HCT116 (cell line): ENCODE measurements at places on chromosomes 3 and 15. TPM values are rescaled to one million over a fixed set of nuclear protein-coding genes. Genes with fewer than 3 reads are reported as not detected.

GRCh38 chr3:20773320-20773984 is 587.4 kb upstream of the SGO1 start:
- no peak for DNase-seq
- no peaks in the 10 kb centered on the region for H3K36me3 ChIP-seq
- no peaks in the 10 kb centered on the region for H3K4me1 ChIP-seq
- no peak overlapping the region for H3K27ac ChIP-seq
- H3K27me3 ChIP-seq, result no peaks in the 10 kb centered on the region
- no peak overlapping the region for H3K4me3 ChIP-seq

DNA sequence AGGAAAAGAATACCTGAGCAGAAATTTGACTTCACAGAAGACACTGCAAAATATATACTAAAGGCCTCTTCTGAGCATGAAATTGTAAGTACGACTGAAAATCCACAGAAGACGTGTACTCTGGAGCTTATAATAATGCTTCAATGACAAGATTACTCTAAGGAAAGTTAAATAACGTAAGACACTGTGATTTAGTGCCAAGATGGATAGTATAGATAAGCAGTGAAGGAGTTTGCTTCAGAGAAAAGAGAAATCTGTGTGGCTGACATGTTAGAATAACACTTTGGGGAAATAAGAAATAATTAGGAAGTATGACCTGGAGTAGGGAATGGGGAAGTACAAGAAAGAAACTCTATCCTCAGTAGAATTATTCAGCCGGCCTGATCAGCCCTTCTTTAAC is 28.9 kb downstream of the ALDH1A2 start:
- DNase-seq, result no peak
- H3K27ac ChIP-seq, result no peak overlapping the region
- H3K4me3 ChIP-seq, result no peak overlapping the region
- no peaks in the 10 kb centered on the region for H3K36me3 ChIP-seq
- no peaks in the 10 kb centered on the region for H3K27me3 ChIP-seq

DNA sequence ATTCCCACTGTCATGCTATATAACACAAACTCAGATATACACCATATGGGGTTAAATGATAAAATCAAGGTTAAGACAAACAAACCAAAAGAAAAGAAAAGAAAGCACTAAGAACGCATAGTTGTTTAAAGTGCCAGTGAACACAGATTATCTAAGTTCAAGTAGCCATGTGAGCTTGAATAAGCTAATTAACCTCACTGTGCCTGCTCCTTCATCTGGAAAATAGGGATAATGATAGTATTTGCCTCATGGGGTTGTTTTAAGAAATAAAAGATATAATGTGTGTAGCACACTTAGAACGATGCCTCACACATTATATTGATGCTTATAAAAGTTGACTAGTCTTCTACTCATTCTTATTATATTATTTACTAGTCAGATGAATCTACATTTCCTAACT is 72.6 kb upstream of the IL12A start:
- H3K36me3 ChIP-seq, result no peaks in the 10 kb centered on the region
- peaks cover 14% of the 10 kb centered on the region for H3K4me1 ChIP-seq
- no peak for DNase-seq
- H3K27me3 ChIP-seq, result no peaks in the 10 kb centered on the region
- H3K27ac ChIP-seq, result no peak overlapping the region

GOLGA8J gene
- not detected for total RNA-seq

DNA sequence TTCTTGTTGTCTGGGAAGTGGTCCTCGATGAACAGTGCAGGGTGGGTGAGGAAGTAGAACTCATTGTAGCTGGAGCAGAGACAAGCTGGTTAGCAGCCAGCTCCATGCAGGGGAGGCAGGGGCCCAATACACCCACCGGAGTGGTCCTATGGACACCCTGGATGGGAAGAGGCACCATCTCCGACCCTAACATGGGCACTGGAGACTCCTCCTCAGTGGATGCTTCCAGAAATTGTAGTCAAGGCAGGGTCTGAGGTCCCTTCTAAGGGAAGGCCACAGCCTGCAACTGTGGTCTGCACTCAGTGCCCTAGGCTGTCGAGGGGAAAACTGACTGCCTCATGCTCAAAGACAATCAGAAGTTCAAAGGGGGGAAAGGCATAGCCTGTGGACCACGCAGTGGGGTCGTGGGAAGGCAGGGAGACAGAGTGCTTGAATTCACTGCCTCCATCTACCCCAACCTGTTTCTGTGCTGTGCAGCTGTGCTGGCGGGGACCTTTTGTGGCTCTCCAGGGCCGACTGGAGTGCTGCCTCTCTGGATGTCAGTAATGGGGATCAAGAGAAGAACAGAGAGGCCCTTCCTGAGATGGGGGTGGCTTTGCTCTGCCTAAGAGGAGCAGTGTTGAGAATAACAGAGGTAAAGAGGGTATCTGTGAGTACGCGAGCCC is 41.9 kb downstream of the KY start:
- H3K27ac ChIP-seq, result no peak overlapping the region
- H3K36me3 ChIP-seq, result no peaks in the 10 kb centered on the region
- peaks cover 17% of the 10 kb centered on the region; the same call in 1 of the 2 replicates for H3K27me3 ChIP-seq

DNA sequence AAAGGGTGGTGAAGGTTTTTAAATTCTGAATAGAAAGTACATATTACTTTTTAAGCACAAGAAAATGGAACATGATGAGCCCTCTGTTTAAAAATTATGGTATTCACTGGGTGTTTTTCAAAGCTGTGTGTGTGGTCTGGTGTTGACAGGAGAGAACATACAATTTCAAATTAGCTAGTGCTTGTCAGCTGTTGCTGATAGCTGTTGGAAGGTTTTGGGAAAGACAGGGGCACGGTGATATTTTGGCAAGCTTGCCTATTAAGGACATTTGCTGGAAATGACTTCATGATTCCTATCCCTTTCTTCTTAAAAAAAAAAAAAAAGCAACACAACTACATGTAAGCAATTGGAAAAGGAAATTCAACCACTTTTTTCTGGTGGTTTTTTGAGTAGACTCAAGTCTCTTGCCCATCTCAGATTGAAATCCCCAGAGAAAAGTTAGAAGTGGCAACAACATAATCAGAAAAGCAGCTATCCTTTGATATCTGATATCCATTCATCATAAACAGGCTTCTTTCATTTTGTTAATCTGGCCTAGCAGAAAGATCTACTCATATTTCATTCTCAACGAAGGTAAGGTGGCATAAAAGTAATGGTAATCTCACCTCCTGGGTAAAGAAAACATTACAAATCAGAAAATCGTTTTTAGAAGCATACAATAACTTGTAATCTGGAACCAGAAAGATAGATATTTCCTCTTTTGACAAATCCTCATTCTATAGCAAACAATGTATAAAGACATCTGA is 130.0 kb downstream of the RBMS3 start:
- H3K4me1 ChIP-seq, result no peaks in the 10 kb centered on the region
- no peak overlapping the region for H3K4me3 ChIP-seq
- DNase-seq, result no peak
- H3K27me3 ChIP-seq, result no peaks in the 10 kb centered on the region

SPESP1 gene
- total RNA-seq, result not detected

DNA sequence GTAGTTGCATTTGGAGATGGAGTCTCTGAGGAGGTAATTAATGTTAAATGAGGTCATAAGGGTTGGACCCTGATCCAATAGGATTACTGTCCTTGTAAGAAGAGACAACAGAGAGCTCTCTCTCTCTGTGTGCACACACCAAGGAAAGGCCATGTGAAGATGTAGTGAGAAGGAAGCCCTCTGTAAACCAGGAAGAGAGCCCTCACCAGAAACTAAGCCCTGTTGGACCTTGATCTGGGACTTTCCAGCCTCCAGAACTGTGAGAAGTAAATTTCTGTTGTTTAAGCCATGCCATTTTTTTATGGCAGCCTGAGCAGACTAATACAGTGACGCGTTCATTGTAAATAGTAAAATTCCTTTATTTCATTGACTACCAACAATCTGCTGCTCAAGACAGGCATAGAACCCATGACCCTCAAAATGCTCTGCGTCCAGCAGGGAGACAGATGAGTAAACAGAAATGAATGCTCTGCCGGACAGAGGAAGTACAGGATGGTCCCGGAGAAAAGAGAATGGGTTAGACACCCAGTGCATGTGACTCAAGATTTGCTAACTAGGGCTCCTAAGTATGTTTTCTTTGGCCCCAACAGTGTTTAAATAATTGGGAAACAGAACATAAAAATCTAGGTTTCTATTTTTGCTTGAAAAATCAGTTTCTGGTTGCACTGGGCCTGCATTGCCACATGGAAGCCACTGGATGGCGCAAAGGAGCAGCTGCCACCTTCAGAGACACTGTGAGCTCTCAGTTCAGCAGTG is 37.9 kb upstream of the TNFAIP8L3 start:
- no peak overlapping the region for H3K27ac ChIP-seq
- H3K4me1 ChIP-seq, result peaks cover 11% of the 10 kb centered on the region
- no peaks in the 10 kb centered on the region for H3K27me3 ChIP-seq

GRCh38 chr3:8777201-8777977 is 8.0 kb upstream of the OXTR start:
- no peak overlapping the region for H3K4me3 ChIP-seq
- no peaks in the 10 kb centered on the region for H3K36me3 ChIP-seq
- no peak for DNase-seq
- H3K4me1 ChIP-seq, result no peaks in the 10 kb centered on the region
- no peak overlapping the region for H3K27ac ChIP-seq

DNA sequence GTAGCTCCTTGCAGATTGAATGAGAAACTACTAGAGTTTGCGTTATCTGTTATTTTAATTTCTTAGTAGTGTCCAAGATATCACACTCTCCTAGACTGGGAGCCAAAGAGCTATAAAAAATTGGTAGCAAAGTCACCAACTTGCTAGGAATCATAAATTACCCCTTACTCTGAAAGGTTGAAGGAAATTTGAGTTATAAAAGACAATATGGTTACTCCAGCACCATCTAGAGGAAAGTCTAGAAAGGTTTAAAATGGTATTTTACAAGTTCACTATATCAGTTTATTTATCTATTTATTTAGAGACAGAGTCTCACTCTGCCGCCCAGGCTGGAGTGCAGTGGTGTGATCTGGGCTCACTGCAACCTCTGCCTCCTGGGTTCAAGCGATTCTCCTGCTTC is 121.6 kb downstream of the RBPMS2 start:
- H3K36me3 ChIP-seq, result no peaks in the 10 kb centered on the region
- no peaks in the 10 kb centered on the region for H3K27me3 ChIP-seq
- no peak for DNase-seq
- no peaks in the 10 kb centered on the region for H3K4me1 ChIP-seq
- no peak overlapping the region for H3K4me3 ChIP-seq
- no peak overlapping the region for H3K27ac ChIP-seq

DNA sequence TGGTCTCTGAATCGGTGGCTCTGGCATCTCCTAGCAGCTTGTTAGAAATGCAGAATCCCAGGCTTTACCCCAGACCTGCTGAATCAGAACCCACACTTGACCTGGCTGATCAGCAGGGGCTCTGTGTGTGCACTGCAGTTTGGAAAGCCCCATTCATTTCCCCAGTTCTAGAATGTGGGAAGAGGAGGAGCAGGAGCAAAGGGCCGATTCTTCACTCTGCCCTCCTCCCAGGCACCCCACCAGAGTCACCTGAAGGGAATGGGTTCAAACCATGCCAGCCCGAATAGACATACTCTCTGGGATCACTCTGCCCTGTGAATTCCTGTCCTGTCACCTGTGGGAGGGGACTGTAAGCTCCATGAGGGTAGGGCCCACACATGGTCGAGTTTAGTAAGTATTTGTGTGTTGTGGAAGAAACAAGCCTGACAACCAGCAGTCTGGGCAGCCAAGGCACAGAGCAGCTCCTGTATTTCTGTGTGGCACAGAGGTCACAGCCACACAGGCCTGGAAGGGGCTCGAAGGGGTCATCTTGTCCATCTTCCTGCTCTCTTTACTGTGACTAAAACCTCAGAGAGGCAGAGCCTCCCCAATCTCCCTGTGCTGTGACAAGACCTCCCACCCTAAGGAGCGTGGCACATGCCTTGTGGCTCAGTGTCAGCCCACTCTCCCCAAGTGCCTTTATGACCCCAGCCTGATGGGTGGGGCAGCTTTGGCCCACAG is 29.0 kb upstream of the HHATL start:
- H3K27ac ChIP-seq, result no peak overlapping the region
- H3K27me3 ChIP-seq, result no peaks in the 10 kb centered on the region
- H3K4me3 ChIP-seq, result no peak overlapping the region

CPN2 gene
- total RNA-seq, result not detected

DNA sequence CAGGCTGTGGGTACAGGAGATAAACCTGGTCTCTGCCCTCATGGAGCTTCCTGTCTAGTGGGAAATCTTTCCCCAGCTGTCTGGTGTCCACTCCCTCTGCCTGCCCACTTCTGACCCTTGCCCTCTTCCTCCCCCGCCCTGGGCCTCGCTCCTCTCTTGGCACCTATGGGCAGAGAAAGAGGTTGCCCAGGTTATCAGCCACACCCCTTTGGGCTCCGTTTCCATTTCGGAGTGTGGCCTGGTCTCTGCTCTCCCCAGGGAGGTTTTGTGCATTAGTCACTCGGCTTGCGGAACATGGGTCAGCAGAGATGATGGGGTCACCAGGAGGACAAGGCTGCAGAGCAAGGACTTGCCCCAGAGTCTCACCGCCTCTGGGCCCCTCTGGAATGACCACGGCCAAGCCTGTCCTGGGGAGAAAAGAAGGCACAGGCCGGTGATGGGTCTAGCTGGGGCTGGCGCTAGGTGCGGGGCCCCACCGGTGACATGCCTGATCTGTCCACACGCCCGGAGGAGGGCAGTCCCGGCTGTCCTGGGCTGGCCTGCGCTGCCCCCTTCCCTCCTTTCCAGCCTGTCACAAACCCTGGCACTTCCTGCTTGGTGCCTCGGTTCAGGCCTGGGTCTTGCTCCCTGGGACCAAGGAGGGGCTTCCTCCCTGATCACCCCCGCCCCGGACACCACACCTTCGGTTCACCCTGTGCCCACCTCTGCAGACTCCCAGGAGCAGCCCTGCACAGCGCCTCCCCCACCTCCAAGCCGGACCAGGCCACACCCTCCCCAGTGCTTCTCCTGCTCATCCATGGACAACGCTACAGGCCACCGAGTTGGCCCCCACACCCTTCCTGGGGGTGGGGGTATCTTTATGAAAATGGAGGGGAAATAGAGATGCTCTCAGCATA is 35.6 kb upstream of the MUC4 start:
- peak overlapping the region; percentile 19; the same call in 1 of the 2 replicates for H3K27ac ChIP-seq
- H3K4me3 ChIP-seq, result peak overlapping the region; percentile 48
- peaks cover 18% of the 10 kb centered on the region for H3K4me1 ChIP-seq
- 0 out of 2 replicates have a peak, but pooled peaks cover 5% of the 10 kb centered on the region for H3K36me3 ChIP-seq
- no peaks in the 10 kb centered on the region for H3K27me3 ChIP-seq
